ENCODE measurements at places on chromosomes 4 and X. TPM values are rescaled to one million over a fixed set of nuclear protein-coding genes. Genes with fewer than 3 reads are reported as not detected.

DNA sequence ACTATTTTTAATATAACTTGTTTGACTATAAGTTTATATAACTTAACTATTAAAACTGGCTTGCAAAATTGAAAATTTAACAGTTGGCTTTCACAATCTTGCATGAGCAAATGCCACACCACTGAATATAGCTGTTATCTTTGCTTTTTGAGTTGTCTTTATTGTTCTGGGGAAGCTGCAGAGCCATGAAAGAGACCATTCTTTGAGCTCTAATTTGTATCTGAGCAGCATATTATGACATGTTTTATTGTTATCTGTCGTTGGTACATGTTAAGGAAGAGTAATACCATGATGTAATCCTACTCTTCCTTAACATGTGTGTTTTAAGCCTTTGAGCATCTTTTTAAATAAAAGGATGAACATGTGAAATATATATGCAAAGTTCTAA, 97.1 kb upstream of the ANK2 start:
- no peak for DNase-seq

GRCh38 chr4:158397781-158398180, 123.9 kb upstream of the RXFP1 start:
- no peak for DNase-seq

- no peak for DNase-seq
Observed at GRCh38 chr4:186134257-186134656, 29.8 kb downstream of the FAM149A start.

- DNase-seq = no peak
Observed at GRCh38 chrX:110037178-110037577, 34.3 kb downstream of the TMEM164 start.

DNA sequence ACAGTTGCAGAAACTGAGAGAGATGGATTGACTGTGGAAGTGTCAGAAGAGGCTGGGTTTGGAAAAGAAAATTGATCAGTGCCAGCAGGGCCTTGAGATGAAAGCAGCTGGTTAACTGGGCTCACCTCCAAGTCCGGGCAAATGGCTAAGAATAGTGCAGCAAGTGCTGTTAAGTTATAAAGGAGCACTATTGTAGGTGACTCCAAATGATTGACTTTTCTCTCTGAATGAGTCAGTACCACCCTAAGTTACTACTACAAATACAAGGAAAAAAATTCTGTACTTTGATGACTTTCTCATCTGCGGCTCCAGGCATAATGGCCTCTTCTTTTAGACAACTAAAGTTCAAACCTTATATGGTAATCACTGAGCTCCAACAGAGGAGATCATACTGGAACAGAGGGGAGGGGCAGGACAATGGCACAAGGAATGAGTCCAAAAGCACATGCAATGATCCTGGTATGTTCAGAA, 733.4 kb upstream of the INTU start:
- DNase-seq = no peak

DNA sequence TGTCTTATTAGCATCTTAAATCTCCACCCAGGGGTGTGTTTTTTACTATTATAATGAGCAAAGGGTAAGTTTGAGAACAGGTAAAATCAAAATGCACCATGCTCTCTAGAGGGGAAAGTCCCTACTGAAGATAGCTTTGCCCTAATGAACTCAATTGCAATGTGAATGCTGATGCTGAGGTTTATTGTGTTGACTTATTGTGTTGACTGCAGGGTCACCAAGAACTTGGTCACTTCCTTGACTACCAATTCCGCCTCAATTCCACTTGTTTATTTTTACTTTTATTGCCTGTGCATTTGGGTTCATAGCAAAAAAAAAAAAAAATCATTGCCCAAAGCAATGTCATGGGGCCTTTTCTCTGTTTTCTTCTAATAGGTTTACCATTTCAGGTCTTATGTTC, 67.7 kb upstream of the SRD5A3 start:
- DNase-seq = no peak

- DNase-seq = no peak
Observed at GRCh38 chr4:15547392-15547791, 77.7 kb downstream of the CC2D2A start.

GRCh38 chr4:35105486-35105885, 1138.8 kb downstream of the ARAP2 start:
- no peak for DNase-seq

DNA sequence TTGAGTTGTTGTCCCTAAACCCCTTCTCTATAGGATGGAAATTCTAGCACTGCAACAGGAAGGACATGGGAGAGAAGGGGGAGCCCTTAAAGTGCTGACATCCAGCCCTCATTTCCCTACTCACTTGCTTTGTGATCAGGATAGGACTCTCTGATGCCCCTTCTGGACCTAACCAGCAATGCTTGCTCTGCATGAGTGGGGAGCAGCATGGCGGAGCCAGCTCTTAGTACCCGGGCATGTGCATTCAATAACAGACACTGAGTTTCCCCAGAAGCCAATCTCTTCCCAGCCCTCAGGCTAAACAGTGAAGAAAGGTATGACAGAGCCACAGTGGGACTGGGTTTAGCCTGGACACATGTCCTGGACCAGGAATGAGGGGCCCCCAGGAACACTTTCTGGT, 14.0 kb downstream of the SOD3 start:
- no peak for DNase-seq

DNA sequence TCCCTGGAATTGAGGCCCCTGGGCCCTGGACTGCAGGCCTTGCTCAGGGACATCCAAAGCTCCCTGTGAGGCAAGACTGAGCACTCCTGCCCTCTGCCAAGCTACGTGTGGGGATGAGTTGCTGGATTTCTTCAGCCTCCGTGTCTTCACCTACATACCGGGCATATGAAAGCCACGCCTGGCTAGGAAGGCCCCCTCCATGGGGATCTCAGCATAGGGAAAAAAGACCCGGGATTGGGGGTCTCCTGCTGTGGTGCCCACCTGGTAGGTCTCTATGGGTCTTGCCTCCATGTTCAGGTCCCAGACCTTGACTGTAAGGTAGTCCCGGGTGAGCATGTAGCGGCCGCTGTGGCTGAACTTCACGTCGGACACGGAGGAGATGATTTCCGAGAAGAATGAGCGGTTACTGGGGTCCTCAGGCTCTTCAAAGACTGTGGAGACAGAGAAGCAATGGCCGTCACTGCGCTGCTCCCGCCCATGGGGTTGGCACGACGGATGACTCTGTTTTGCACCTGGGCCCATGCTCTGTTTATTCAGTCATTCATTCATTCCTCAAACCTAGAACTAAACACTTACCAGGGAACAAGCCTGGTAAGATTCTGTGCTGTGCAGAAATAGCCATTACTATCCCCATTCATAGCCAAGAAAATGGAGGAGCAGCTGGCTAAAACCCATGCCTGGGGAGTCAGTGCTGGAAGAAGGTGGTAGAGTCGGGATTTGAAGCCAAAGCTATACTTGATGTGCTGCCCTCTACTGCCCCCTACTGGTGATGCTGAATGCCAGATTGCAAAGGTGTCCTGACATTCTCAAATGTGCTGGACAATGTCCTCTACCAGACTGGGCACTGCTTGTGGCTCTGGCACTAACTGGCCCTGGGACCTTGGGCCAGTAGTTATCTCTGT, 63.9 kb downstream of the WFS1 start:
- no peak for DNase-seq

- DNase-seq = no peak
Observed at GRCh38 chr4:14072506-14072905, 445.0 kb upstream of the BOD1L1 start.

DNA sequence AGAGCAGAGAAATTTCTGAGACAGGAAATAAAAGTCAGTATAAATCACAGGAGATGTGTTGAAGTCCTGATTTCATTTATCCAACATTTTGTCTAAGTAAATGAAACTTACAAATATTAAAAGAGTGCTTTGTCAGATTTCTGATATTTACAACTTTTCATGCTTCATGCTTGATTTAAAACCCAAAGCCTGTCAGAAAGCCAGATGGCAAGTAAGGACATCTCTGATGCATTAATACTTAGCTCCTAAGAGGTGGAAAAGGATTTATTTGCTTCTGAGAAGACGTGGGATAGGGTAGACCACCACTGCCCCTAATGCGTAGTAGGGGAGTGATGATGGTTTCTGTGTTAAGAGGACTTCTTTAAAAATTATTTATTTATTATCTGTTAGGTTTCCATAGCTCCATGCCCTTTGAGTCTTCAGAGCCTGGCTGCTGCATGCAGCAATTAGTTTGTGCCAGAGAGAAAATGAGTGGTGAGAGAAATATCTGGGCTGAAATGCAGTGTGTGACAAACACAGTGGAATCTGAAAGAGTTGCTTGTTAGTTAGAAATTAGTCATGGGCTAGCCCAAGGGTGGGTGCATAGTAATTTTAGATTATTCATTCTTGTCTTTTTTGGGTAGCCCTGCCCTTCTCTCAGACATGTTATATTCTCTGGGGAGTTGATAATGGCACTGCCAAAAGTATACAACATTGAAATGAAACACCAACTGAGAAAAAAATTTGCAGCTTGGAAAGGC, 333.8 kb downstream of the C4orf33 start:
- DNase-seq = no peak

GRCh38 chr4:48967101-48967500, 19.0 kb upstream of the CWH43 start:
- no peak for DNase-seq

GRCh38 chrX:6159468-6159867, 69.2 kb downstream of the NLGN4X start:
- no peak for DNase-seq

DNA sequence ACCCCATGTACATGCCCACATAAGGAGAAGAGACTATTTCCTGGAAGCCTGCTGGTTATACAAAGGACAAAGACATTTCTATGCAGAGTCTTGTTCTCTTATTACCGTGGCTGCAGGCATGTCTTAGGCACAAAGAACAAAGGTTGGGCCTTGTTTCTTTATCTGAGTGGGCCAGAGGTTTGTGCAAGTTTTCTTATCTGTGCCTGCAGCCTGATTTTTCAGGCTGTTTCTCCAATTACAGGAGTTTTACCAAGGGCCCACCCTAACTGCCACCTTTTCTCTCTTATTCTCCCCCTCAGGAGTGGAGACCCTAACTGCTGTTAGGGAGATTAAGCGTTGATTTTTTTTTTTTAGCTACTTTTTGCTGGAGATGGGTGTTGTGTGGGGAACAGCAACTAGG, 3.5 kb downstream of the TENT5D start:
- no peak for DNase-seq

- no peak for DNase-seq
Observed at GRCh38 chr4:21879187-21879586, 69.4 kb downstream of the KCNIP4 start.

GRCh38 chrX:110408949-110409588, 50.4 kb downstream of the RTL9 start:
- no peak for DNase-seq

- DNase-seq = no peak
Observed at GRCh38 chrX:123771449-123772064, 38.7 kb upstream of the THOC2 start.

- no peak for DNase-seq
Observed at GRCh38 chrX:79147477-79147876, 3.0 kb downstream of the GPR174 start.

GRK4 gene
- polyA plus RNA-seq = 8.0 TPM

ASB9 gene
- 13.7 TPM for polyA plus RNA-seq

APELA gene
- polyA plus RNA-seq = 10.2 TPM

HADH gene
- 97.1 TPM for polyA plus RNA-seq

TRPC3 gene
- 1.5 TPM for polyA plus RNA-seq

AIFM1 gene
- polyA plus RNA-seq = 84.6 TPM

Data from renal cortex interstitium (tissue), 15 donors.